A549 treated with Mapracorat at 1 μM for 4 hours (cell line): ENCODE measurements at places on chromosomes 6 and 20. TPM values are rescaled to one million over a fixed set of nuclear protein-coding genes. Genes with fewer than 3 reads are reported as not detected.

The CBLN4 gene
- not detected in 5 replicates for total RNA-seq

The MUCL3 gene
- total RNA-seq: 0.08 to 0.20 TPM (median 0.12 TPM) in 5 replicates

The CCR6 gene
- total RNA-seq: 0.06 to 0.16 TPM (median 0.09 TPM) in 3 of 5 replicates, not detected in the others

The POLR1H gene
- 24.7 to 36.7 TPM (median 31.8 TPM) in 5 replicates for total RNA-seq

The IL20RA gene
- not detected in 5 replicates for total RNA-seq

The PHACTR1 gene
- total RNA-seq: not detected in 5 replicates

The SAPCD1 gene
- total RNA-seq: 2.6 to 5.2 TPM (median 4.3 TPM) in 5 replicates

The TAP1 gene
- total RNA-seq: 33.5 to 40.6 TPM (median 35.1 TPM) in 5 replicates

The NTSR1 gene
- total RNA-seq: 0.07 to 0.18 TPM (median 0.09 TPM) in 5 replicates

The VWA7 gene
- total RNA-seq: 0.72 to 2.2 TPM (median 1.4 TPM) in 5 replicates

The NKX2-2 gene
- not detected in 5 replicates for total RNA-seq

The HAO1 gene
- total RNA-seq: not detected in 5 replicates

The RAD21L1 gene
- total RNA-seq: not detected in 5 replicates

The LAMA2 gene
- 0.30 to 1.2 TPM (median 0.51 TPM) in 5 replicates for total RNA-seq

The C6orf52 gene
- total RNA-seq: 1.4 to 2.6 TPM (median 2.0 TPM) in 5 replicates

The DDRGK1 gene
- total RNA-seq: 73.3 to 106 TPM (median 95.1 TPM) in 5 replicates

The SLC17A1 gene
- 0.09 to 0.16 TPM (median 0.12 TPM) in 4 of 5 replicates, not detected in the other for total RNA-seq

The SYCP2 gene
- total RNA-seq: 0.12 to 0.62 TPM (median 0.36 TPM) in 5 replicates

The UBE3D gene
- 2.9 to 3.6 TPM (median 3.2 TPM) in 5 replicates for total RNA-seq

The SLC16A10 gene
- 0.22 to 0.87 TPM (median 0.50 TPM) in 5 replicates for total RNA-seq

The MLN gene
- total RNA-seq: not detected in 5 replicates

The PTCHD4 gene
- total RNA-seq: 0.06 to 0.07 TPM (median 0.07 TPM) in 3 of 5 replicates, not detected in the others
